ENCODE measurements at places on chromosomes 7 and 10.

DNA sequence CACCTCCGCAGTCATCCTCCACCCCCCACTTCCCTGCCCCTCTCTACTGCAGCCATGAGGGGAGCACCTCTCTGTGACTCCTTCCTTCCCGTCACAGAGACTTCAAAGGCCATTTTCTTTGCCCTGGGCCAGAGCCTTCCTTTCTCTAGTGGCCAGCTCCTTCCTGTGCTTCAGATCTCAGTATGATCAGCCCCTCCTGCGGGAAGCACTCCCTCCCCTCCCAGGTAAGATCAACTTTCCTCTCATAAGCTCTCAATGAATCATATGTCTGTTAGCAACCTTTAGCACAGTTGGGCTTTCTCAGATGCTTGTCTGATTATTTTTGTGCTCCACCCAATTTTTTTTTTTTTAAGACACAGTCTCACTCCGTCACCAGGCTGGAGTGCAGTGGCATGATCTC is 241.0 kb upstream of the PRSS1 start:
- DNase-seq = no peak

GRCh38 chr10:79266543-79267312 is 80.5 kb upstream of the PPIF start:
- no peak for DNase-seq

- no peak for DNase-seq
Measured at GRCh38 chr7:159013181-159013690, 131.4 kb downstream of the VIPR2 start.

DNA sequence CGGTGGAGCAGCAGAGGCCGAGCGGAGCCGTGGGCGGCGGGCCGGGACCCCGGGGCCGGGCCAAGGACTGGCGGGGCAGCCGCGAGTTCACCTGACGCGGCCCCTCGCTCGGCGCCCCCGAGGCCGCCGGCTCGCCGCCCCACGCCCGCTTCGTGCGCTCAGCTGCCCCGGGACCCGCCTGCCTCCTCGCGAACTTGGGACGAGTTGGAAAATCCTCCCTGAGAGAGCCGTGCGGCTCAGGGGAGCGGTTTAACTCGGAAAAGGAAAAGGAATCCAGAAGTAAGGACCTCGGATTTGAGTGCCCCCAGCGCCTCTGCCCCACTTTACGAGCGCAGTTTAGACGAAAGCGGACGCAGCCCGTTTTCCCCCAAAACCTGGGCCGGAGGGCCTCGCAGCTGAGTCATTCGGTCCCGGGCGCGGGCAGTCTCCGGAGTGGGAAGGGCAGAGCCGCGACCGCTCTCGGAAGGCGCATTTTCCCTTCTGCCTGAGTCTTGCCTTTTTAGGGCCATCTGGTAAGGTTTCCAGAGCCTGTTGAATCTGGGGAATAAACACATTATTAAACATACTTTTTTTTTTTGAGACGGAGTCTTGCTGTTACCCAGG is 744 bp downstream of the CREM start:
- peak; percentile 13 for DNase-seq

DNA sequence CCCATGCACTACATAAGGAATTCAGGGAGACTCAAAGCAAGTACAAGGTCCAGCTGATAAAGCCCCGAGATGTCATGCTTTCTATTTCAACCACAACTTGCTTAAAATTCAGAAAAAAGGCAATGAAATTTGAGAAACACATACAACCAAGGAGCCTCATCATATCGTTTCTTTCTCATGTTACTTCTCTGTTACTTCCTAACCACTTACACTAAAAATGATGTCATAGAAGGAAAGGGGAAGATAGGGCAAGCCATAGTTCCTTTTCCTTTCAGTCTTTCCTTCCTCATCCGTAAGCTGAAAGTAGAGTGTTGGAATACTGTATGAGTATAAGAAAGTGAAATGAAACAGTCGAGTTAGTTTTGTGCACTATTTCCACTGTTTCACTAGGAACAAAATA is 27.9 kb upstream of the CDK14 start:
- DNase-seq = no peak

GRCh38 chr10:97383159-97383558 is 18.0 kb downstream of the RRP12 start:
- DNase-seq = no peak

DNA sequence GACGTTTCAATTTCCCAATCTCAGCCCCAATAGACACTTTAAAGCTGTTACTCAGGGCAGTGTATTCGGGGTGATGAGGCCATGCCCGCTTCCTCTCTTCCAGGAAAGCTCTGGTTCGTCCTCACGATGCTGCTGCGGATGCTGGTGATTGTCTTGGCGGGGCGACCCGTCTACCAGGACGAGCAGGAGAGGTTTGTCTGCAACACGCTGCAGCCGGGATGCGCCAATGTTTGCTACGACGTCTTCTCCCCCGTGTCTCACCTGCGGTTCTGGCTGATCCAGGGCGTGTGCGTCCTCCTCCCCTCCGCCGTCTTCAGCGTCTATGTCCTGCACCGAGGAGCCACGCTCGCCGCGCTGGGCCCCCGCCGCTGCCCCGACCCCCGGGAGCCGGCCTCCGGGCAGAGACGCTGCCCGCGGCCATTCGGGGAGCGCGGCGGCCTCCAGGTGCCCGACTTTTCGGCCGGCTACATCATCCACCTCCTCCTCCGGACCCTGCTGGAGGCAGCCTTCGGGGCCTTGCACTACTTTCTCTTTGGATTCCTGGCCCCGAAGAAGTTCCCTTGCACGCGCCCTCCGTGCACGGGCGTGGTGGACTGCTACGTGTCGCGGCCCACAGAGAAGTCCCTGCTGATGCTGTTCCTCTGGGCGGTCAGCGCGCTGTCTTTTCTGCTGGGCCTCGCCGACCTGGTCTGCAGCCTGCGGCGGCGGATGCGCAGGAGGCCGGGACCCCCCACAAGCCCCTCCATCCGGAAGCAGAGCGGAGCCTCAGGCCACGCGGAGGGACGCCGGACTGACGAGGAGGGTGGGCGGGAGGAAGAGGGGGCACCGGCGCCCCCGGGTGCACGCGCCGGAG is 2.6 kb downstream of the GJD4 start:
- no peak for DNase-seq

GRCh38 chr10:73922007-73922863 is 11.3 kb downstream of the PLAU start:
- DNase-seq = no peak

GRCh38 chr7:52283335-52283734 is 752.1 kb upstream of the POM121L12 start:
- DNase-seq = no peak

GRCh38 chr7:7720193-7720592 is 1.8 kb upstream of the RPA3 start:
- DNase-seq = no peak

DNA sequence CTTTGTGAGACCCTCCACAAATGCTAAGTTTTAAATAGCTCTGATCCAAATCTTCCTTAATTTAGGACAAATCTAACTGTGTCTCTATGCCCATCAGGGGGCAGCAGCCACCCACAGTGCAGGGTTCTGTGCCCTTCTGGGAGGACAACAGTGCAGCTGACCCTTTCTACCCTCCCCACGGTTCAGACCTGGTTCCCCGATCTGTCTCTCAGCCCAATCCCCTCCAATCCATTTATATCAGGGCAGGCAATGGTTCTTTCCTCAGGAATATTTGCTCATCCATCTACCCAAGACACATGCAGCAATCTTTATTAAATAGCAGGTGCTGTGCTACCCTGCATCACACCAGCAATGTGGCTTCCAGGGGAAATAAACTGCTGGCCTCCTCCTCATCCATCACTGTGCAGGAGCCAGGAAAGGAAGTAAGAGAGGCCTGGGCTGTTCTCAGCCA is 4.0 kb upstream of the RBM28 start:
- DNase-seq = peak; percentile 83

DNA sequence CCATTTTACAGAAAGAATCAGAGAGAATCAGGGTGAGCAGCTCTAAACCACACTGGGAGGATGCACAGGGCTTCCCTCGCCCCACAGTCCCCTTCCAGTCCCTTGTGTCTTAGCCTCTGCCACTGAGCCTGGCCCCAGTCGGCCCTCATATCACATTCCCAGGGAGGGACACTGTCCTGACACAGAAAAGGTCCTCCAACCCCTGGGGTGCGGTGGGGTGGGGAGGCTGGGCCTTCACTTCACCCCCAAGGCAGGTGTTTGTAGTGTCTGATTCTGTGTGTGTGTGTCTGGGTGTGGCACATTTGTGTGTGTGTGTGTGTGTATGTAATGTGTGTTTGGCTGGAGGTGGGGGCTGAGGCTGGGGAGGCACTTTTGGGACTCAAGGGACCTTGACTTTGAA is 1.8 kb upstream of the KCP start:
- DNase-seq = no peak

DNA sequence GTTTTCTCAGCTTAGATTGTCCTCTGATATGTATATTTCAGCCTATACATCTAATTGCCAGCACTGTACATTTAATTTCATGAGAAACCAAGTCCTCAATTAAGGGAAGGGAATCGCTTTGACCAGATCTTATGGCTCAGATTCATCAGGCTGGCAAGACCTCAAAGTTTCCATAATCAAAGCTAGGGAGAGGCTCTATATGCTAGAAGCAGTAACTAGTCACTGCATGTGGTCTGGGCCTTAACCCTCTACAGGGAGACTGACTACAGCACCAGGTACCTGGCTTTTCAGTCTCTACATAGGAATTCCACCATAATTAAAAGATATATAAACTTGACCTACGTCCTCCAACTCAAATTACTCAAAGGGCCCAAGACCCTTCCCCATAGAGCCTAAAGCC is 97.4 kb upstream of the JAZF1 start:
- no peak for DNase-seq

GRCh38 chr7:144027070-144027469 is 21.7 kb upstream of the OR2A5 start:
- DNase-seq = no peak

DNA sequence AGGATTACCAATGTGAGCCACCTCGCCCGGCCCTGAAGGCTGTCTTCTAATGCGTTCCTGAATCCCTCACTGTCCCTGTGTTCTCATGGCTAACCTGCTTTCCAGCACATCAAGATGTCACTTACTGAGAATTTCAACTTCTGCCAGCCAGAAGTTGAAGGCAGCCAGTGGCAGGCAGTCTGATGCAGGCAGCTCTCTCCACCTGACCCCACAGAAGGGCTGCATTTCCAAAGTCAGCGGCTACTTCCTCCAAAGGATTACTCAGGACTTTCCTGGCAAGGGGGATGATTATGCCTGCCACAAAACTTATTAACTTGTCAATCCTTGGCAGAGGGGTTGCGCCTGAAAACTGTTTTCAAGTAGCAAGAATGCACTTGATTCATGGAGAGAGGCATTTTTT is 1219.4 kb downstream of the TYW1 start:
- no peak for DNase-seq
